Tibial nerve (tissue), 4 donors: ENCODE measurements at places on chromosomes 3 and 15. TPM values are rescaled to one million over a fixed set of nuclear protein-coding genes. Genes with fewer than 3 reads are reported as not detected.

DNA sequence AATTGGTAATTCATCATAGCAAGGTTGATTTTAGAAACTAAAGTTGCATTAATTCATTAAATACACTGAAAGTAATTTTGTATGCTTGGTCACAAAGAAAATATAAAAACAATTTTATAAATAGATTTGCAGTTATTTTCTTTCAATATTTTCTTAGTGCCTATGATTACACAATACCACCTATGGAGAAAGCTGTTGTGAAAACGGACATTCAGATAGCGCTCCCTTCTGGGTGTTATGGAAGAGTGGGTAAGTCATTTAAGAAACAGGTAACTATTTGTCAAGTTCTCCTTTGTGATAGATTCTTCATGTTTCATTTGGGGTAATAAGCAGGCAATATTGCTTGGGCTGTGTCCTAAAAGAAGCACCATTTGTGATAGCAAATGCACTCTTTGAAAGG lies 3.0 kb downstream of the DUT start:
- no peaks in the 10 kb centered on the region for H3K27me3 ChIP-seq
- peaks cover 54% of the 10 kb centered on the region for H3K36me3 ChIP-seq
- DNase-seq = no peak
- no peaks in the 10 kb centered on the region for H3K4me1 ChIP-seq
- H3K27ac ChIP-seq = no peak overlapping the region
- H3K4me3 ChIP-seq = no peak overlapping the region

DNA sequence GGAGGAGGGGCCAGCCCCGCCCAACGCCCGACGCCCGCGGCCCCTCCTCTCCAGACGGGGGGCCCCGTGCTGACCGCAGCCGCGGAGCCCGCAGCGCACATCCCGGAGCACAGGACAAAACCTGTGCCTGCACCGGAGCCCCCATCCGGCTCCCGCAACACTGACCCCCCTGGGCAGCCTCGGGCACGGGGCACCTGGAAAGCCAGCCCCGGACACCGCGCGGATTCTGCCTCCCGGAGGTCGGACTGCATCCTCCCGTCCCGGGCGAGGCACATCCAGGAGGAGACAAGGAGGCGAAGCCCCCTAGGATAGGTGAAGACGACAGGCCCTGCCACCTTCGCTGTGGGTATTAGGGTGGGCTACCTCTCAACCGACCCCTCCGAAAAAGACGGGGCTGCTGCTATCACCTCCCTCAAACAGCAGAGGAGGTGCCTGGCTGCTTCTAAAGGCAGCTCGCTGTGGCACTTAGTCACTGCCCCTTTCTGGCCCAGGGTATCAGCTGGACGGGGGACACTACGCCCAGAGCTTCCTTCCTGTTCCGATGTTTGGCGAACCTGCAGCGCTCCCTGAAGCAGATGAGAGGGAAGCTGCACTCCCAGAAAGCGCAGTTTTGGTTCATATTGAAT lies 10.6 kb downstream of the XXYLT1 start:
- no peak for DNase-seq
- peaks cover 37% of the 10 kb centered on the region for H3K4me1 ChIP-seq
- H3K36me3 ChIP-seq = no peaks in the 10 kb centered on the region
- H3K27ac ChIP-seq = peak overlapping the region; percentile 91
- peak overlapping the region; percentile 93 for H3K4me3 ChIP-seq
- H3K27me3 ChIP-seq = no peaks in the 10 kb centered on the region

- no peaks in the 10 kb centered on the region for H3K27me3 ChIP-seq
- H3K27ac ChIP-seq = no peak overlapping the region
- no peak for DNase-seq
Measured at GRCh38 chr3:72382460-72382859, 465.8 kb downstream of the SHQ1 start.

DNA sequence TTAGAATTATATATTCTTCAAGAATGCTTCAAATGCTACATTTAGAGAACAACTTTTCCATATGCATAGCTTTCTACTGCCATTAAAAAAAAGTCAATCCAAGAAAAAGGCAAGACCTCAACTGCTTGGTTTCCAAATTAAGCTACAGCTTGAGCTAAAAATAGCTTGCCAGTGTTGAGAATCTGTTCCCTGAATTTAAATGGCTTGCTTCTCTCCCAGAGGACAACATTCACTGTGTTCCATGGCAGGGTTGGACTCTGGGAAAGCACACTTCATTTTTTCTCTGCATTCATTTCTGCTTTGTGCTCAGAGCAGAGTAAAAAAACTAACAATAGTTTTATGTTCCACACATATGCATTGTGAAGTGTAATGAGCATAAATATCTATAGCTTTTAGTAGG lies 50.3 kb upstream of the ACTL6A start:
- H3K36me3 ChIP-seq = no peaks in the 10 kb centered on the region
- no peaks in the 10 kb centered on the region for H3K27me3 ChIP-seq
- peaks cover 6% of the 10 kb centered on the region for H3K4me1 ChIP-seq

DNA sequence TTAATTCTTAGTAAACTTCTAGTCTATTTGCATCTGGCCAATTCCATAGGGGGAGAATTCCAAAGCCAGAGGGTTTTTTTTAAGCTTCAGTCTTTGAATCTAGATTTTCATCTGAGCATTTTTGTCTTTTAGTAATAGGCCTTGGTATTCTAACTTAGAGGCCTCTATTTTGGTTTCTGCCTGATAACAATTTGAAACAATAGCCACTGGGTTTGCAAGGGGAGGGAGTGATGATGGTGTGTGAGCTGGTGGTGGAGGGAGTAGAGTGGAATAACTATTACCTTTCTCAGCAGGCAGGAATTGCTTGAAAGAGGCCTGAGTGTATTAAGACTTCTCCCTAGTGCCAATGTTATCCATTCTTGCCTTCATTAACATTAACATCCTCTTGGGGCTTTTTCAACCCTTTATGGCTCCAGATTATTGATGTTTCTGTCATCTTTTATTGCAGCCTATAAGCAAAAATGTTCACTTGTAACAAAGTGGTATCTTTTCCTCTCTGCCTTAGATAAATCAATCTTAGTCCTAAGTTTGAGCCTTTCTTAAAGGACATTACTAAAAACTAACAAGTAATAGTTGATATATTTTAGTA lies 26.5 kb upstream of the TCF12 start:
- DNase-seq = no peak
- H3K27me3 ChIP-seq = no peaks in the 10 kb centered on the region
- no peak overlapping the region for H3K4me3 ChIP-seq
- peaks cover 9% of the 10 kb centered on the region for H3K4me1 ChIP-seq
- no peaks in the 10 kb centered on the region for H3K36me3 ChIP-seq

- peaks cover 18% of the 10 kb centered on the region for H3K4me1 ChIP-seq
- no peak overlapping the region for H3K27ac ChIP-seq
- no peaks in the 10 kb centered on the region for H3K36me3 ChIP-seq
- DNase-seq = no peak
- no peak overlapping the region for H3K4me3 ChIP-seq
- no peaks in the 10 kb centered on the region for H3K27me3 ChIP-seq
Measured at GRCh38 chr3:31364711-31365110, 168.0 kb upstream of the STT3B start.

DNA sequence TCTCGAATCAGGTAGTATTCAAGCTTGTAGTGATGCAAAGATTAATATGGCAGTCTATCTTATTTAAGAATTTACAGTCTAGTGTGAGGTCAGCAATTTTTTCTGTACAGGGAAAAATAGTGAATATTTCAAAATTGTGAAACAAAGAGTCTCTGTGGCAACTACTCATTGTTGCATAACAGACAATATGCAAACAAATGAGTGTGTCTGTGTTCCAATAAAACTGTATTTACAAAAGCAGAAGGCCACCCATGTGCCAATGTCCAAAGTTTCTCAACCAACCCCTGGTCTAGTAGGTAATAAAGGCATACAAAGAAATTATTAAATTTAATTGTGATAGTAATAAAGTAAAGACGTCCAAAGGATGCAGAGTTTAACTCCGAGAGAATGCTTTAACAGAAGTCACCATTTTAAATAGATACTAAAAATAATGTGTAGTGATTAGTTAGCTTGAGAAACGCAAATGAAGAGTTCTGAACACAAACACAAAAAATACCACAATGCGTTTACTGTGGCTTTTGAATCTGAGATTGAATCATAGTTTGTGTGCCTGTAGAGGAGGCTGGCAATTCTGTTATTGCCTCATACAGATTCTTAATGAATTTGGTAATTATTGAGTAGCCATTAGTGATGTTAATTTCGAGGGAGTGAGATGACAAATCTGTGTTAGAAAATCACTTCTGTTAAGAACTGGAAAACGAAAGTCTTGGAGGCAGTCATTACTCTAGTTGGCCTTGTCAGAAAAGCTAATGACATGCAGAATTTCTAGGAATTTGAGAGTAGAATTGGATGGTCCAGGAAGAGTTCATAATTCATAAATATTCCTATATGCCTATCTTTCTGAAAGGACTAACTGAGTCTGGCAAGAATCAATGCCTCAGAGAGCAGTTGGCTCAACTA lies 48.7 kb downstream of the CADM2 start:
- peak overlapping the region; percentile 5 for H3K4me3 ChIP-seq
- no peaks in the 10 kb centered on the region for H3K36me3 ChIP-seq
- H3K27ac ChIP-seq = peak overlapping the region; percentile 55
- H3K27me3 ChIP-seq = no peaks in the 10 kb centered on the region
- DNase-seq = no peak

GRCh38 chr15:58401991-58402649 lies 29.7 kb upstream of the LIPC start:
- no peak for DNase-seq
- H3K27me3 ChIP-seq = no peaks in the 10 kb centered on the region
- H3K36me3 ChIP-seq = no peaks in the 10 kb centered on the region
- H3K4me1 ChIP-seq = no peaks in the 10 kb centered on the region

DNA sequence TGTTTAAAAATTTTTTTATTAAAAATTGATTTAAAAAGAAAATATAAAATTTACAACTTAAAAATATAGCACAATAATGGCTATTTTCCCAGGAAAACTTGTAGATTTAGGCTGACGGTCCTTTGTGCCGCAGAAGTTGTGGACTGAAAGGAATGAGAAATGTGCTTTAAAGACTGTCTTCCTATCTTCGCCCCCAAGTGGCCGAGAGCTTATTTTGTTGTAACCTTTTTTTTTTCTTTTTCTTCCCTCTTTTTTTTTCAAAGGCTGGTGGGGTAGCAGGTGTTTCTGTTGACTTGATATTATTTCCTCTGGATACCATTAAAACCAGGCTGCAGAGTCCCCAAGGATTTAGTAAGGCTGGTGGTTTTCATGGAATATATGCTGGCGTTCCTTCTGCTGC lies 15.5 kb downstream of the SLC25A26 start:
- no peak overlapping the region for H3K27ac ChIP-seq
- no peaks in the 10 kb centered on the region for H3K27me3 ChIP-seq
- no peaks in the 10 kb centered on the region for H3K4me1 ChIP-seq
- no peak for DNase-seq

GRCh38 chr15:48385031-48385830 lies 54.0 kb downstream of the DUT start:
- no peak overlapping the region for H3K4me3 ChIP-seq
- peaks cover 35% of the 10 kb centered on the region for H3K4me1 ChIP-seq
- no peak overlapping the region for H3K27ac ChIP-seq

DNA sequence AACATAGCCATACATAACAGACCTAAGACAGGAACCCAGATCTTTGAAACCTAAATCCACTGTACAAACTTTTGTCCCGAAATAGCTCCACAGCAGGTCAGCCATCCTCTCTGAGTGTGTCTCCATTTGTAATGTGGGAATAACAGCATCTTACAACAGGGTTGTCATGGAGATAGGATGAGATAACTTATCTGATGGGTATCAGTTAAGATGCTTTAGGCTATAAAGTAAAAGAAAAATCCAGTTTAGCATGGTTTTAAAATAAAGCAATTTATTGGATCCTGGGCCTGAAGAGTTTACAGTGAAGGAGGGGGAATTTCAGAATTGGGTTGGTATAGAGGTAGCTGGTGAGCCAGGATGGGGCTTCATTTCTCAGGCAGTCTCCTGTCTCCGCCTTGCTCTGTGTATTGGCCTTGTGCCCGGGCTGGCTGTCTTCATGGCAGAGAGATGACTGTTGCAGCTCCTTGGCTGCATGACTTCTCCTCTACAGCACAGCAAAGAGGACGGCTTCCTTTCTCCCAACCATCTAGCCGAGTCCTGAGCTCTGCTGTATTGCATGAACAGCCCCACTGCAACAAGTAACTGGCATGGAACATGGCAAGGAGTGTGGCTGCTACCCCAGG lies 131.9 kb upstream of the PROK2 start:
- H3K36me3 ChIP-seq = no peaks in the 10 kb centered on the region
- no peak overlapping the region for H3K27ac ChIP-seq
- H3K4me1 ChIP-seq = no peaks in the 10 kb centered on the region
- no peaks in the 10 kb centered on the region for H3K27me3 ChIP-seq
- no peak for DNase-seq
- no peak overlapping the region for H3K4me3 ChIP-seq

DNA sequence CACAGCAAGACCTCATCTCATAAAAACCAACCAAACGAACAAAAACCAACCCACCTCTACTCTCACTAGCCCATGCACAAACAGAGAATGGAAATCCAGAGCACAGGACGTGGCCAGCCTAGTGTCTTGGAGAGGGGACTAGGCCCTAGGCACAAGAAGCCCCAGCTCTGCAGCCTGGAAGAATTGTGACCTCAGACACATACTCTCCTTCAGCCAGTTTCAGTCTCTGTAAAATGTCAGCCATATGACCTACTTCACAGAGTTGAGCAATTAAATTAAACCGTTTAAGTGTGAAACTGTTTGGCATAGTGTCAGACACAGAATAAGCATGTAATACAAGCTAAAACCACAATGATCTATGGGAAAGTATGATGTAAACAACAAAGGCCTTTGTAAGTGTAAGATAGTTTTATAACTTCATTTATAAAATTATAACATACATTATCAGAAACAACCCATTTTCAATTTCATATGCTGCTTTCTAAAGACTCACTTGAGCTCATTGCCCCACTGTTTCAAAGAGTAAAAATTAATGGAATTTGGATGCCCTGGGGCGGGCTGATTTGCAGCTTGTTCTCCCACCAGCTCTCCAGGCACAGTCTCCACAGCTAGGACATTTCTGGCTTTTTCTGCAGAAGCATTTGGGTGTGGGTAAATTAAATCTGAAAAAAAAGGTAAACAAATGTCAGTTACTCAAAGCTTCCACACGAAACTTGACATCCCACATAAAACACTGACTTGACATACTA lies 32.9 kb downstream of the TBC1D2B start:
- DNase-seq = no peak
- H3K27ac ChIP-seq = no peak overlapping the region
- H3K36me3 ChIP-seq = no peaks in the 10 kb centered on the region
- peaks cover 38% of the 10 kb centered on the region for H3K4me1 ChIP-seq

GRCh38 chr15:52819253-52819652 lies 29.1 kb upstream of the ONECUT1 start:
- H3K36me3 ChIP-seq = no peaks in the 10 kb centered on the region
- no peaks in the 10 kb centered on the region for H3K4me1 ChIP-seq
- H3K27ac ChIP-seq = no peak overlapping the region
- DNase-seq = no peak
- H3K27me3 ChIP-seq = peaks cover 5% of the 10 kb centered on the region

LRRK1 gene
- 14.1 TPM for total RNA-seq

KCNH8 gene
- total RNA-seq = 0.60 TPM

CCDC54 gene
- not detected for total RNA-seq

ALAS1 gene
- 37.1 TPM for total RNA-seq

ACTRT3 gene
- total RNA-seq = 2.7 TPM

SETMAR gene
- total RNA-seq = 18.8 TPM

TNIK gene
- 6.3 TPM for total RNA-seq
